ENCODE measurements at places on chromosomes 2 and 18.

GRCh38 chr2:105912081-105912480 lies 167.4 kb downstream of the NCK2 start:
- DNase-seq, result no peak

DNA sequence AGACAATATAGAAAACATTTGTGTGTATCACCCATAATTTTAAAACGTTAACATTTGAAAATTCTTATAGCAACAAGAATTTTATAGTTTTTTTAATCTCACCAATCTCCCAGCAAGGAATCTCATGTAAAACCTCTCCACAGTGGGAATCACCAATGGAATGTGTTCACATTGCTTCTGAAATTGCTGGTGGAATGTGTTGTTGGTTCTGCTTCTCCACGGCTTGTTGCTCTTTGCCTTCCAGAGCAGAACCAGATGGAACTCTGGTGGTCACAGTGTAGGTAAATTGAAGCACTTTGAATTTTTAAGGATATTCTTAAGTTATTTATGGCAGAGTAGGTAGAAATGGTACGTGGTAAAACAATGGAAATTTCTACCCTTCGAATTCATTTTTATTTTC lies 35.1 kb downstream of the DCAF17 start:
- no peak for DNase-seq

GRCh38 chr2:175441181-175441761 lies 259.8 kb upstream of the ATP5MC3 start:
- no peak for DNase-seq

- DNase-seq, result peak; percentile 51
Measured at GRCh38 chr2:54558188-54559005, 102.3 kb downstream of the SPTBN1 start.
